ENCODE measurements at places on chromosomes 2 and 18.

- DNase-seq, result no peak
Observed at GRCh38 chr2:206962966-206963365, 23.6 kb downstream of the CPO start.

DNA sequence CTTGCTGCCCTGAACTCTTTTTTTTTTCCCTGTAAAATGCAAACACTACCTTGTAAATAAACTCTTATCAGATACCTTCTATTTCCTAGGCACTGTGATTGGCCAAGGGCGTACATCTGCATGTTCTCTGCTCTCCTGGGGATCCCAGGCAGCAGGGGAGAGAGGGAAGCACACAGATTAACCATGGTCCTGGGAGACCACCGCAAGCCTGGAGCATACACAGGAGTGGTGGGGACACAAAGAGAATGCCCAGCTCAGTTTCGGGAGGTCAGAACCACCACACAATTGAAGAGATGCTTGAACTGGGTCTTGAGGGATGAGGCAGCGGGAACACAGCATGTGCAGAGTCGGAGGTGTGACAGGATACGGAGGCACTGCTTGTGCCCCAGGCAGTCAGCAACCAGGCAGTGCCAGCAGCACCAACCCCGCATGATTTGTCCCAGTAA is 2.1 kb downstream of the GREB1 start:
- DNase-seq, result no peak

DNA sequence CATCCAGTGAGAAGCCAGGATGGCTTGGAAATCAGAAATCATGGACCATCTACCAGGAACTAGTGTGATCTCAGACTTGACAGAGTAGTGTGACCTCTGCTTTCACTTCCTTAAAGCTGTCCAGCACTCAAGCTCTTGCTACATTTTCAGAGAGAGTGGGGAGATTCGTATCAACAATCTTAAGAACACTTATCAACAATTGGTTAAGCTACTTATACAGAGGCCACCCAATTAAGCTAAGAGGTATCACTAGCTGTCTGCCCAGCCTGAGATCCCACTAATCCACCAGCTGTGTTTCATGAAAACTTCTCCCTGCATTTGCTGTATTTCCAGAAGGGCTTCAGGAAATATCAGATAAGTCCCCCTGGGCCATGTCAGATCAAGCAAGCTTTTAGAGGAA is 4.2 kb downstream of the RPRM start:
- no peak for DNase-seq

- DNase-seq, result no peak
Observed at GRCh38 chr2:96391153-96391827, 55.7 kb downstream of the NCAPH start.
